ENCODE measurements at places on chromosomes 2 and 18.

- no peak for DNase-seq
Observed at GRCh38 chr2:39796134-39796533, 17.1 kb upstream of the THUMPD2 start.

GRCh38 chr2:24906466-24906865 is 13.6 kb downstream of the ADCY3 start:
- no peak for DNase-seq

GRCh38 chr2:202376460-202377206 is 506 bp downstream of the BMPR2 start:
- peak; percentile 58 for DNase-seq

GRCh38 chr2:100814453-100814852 is 5.5 kb upstream of the NPAS2 start:
- DNase-seq, result no peak
